Fibroblast of upper back skin (primary cell): ENCODE measurements at places on chromosomes 16 and 17.
A peak's percentile ranks its signal among the peaks of the same experiment; 100 is the strongest.

GRCh38 chr16:75742424-75743047 is 16.2 kb upstream of the CPHXL start:
- DNase-seq: no peak

- DNase-seq: no peak
Measured at GRCh38 chr17:83195330-83196023, 116.1 kb downstream of the METRNL start.

DNA sequence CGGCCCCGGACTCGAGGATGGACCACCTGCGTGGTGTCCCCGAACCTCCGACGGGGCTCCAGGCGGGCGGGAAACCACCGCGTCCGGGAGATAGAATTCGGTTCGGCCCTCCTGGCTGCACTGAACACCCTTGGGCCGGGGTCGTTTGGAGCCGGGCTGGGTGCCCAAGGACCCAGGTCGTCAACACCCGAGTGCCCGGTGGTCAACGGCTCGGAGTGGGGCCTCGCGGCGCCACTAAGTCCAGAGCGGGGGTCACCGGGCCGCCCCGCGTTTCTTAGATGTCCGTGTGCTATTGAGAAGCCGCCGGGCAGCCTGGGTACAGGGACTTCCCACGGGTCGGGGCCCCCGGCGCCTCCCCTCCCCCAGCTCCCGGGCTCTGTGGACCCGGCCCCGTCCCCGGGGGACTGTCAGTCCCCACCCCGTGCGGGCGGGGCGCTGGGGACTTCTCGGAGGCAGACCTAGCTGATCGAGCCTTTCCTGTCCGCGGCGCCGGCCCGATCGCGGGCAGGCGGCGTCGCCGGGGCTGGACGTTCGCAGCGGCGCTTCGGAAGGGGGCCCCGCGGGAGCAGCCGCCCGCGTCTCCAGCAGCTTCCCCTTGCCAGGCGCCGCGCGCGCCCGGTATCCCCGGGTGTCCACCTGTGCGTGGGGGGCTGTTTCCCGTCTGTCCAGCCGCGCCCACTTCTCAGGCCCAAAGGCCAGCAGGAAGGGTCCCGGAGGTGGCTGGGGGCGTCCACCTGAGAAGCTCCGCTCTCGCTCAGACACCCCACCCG is 655 bp upstream of the NPTX1 start:
- no peak for DNase-seq

GRCh38 chr16:59478838-59479237 is 744.7 kb upstream of the GOT2 start:
- no peak for DNase-seq

- no peak for DNase-seq
Measured at GRCh38 chr16:89141884-89142267, 29.7 kb upstream of the CDH15 start.

DNA sequence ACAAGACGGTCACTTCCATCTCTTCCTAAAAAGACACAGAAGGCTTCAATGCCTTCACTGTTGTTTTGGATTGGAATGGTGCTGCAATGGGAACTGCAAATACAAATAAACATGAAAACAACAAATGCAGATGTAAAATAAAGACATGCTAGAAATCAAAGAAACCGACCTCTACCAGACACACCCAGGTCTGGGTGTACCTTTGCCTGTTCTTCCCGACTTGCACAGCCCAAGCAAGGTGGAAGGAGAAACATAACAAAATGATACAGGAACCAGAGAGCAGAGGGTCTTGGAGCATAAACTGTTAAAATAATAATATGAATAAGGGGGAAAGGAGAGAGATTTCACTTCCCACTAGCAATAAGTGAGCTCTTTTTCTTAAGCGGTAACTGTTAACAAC is 17.3 kb downstream of the RFFL start:
- DNase-seq: no peak

DNA sequence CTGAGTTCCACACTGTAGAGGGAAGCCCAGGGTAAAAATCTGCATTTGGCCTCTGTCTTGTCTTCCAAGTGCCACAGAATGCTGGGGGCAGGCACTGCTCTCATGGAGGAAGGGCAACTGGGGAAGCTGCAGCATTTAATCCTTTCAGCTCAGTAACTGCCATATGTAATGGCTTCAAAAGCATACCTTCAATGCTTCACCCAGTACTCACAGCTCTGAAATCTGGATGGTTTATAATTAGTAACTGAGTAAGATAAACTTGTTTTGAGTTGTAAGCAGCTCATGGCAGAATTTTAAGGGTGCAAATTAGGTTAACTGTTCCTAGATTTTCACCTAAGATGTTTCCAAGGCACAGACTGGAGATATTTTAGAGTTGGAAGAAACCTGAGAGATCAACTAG is 24.5 kb downstream of the PMP22 start:
- DNase-seq: no peak

DNA sequence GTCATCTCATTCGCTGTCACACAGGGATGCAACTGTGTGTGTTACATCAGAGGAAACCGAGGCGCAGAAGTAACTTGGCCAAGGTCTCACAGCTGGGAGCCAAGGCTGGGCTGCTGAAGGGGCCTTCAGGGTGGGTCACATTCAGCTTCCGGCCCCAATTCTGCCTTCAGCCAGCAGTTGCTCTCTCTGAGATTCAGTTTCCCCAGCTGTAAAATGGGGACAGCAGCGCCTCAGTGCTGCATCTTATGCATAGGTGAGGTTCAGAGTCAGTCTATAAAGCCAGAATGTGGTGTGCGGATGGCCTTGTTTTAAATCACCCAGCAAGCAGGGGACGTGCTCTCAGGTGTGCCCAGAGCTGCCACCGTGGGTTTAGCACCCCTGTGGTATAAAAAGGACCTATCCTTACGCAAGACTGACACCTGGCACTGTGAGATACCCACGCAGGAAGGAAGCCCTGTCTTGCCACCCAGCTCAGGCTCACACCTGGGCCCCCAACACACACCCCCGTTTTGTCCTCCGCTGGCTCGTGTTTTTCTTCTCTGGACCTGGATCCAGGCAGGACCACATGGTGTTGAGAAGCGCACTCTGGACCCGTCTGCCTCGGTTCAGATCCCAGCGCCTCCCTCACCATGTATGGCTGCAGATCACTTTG is 94.6 kb upstream of the GSE1 start:
- no peak for DNase-seq

DNA sequence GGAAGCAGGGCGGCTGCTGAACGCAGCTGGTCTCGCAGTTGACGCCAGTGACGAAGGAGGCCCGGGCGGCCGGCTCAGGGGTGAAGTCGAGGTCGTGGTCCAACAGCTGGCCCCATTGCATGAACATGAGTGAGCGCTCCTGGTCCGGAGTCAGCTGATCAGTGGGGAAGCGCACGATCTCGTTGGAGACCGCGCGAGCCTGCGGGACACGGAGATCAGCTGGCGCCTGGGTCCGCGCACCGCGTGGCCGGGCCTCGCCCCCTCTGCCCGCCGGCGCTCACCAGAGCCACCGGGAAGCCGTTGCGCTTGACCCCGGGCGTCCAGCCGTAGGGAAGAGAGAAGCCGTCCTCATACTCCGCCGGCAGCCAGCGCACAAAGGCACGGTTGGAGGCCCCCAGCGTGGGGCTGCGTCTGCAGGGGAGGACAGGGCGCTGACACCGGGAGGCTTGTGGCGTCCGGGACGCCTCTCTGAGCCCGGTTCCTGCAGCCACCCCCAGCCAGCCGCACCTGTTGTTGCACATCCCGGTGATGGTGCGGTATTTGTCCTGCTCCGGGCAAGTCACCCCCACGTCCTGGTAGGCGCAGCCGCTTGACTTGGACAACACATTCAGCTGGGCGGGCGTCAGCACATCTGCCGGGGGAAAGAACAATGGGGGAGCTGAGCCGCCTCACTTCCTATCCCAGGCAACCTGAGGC is 1.6 kb downstream of the MPO start:
- peak; percentile 8 for DNase-seq

DNA sequence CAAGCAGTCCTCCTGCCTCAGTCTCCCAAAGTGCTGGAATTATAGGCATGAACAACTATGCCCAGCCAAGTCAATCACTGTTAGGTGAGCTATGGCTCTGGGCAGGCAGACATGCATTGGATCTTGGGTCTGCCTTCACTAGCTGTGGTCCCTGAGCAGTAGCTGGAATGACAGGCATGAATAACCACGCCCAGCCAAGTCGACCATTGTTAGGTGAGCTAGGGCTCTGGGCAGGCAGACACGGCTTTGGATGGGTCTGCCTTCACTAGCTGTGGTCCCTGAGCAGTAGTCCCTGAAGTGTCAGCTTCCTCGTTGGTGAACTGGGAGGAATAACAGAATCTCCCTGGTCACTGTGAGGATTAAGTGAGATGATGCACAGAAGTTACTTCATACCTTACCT is 6.4 kb downstream of the MRM3 start:
- no peak for DNase-seq
